ENCODE measurements at places on chromosomes 7 and 10.

DNA sequence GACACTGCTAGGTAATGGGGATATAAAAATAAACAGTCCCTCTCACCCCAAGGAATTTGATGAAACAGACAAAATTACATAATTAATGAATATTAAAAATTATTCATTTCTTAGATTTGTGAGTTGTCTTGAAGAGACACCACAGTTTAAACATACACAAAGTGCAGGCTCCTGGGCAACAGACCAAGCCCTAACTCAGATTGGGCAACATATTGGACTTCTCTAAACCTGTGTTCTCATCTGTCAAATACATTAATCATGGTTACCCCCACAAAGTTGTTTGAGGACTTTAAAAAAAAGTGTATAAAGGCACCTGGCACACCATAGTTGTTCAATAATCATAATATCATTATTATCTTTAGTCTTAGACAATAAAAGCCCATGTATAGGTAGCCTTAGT is 62.5 kb upstream of the CAPZA2 start:
- DNase-seq, result no peak

- no peak for DNase-seq
Measured at GRCh38 chr10:20521186-20521585, 375.9 kb downstream of the NEBL start.

DNA sequence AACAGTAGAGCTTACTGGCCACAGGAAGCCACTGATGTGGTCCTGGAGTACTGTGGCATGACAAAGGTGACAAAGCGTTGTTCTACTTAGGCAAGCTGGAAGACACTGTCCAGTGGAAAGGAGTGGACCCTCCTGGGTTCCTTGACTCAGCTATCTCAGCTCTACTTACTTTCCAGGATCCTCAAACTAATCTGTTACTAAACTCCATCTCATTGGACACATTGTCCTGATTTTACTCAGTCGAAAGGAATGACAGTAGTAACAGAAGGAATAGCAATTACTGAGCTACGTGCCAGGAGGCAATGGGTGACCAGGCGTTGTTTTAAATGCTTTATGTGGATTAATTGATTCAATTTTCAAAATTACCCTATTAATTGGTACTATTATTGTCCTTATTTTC is 41.6 kb downstream of the ABLIM1 start:
- DNase-seq, result no peak

- DNase-seq, result no peak
Measured at GRCh38 chr7:25775999-25776743, 375.8 kb upstream of the NFE2L3 start.

DNA sequence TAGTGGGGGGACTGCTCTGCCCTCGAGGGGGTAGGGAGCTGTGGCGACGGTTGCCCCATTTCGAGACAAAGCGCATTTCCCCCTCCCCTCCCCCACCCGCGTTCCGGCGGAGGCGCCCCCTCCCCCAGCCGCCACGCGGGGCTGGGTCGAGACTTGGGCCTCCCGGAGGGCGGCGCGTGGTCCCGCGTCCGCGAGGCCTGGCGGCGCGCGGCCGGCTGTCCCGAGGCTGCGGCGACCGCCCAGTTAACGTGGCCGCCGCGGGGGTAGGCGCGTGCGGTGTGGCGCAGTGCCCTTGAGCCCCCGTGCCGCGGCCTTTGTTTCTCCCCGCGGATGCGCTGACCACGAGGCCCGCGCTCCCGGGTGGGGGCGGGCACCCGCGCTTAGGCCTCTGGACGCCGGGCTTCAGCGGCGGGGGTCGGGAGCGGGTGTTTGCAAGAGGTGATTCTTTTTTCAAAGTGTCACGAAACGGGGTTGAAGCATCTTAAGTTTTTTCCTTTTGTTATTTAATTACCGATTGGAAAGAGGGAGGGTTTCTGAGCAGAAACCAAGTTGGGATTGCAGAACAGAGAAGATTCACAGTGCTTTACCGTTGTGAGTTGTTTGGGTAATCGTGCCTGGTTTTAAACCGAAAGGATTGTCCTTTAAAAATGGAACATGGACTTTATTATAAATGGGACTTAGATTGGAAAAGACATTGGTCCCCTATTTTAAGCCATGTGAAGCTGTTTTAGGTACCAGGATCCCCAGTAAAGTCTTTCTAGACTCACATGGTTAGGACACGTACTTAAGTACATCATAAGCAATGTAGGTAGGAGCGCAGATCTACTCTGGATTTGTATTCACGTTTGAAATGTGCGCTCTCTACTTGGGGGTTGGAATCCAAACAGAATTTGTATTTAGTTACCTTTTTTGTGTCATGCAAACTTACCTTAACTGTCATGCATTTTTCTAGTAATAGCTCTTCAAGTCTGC is 760 bp downstream of the CBX3 start:
- peak; percentile 68 for DNase-seq

- no peak for DNase-seq
Measured at GRCh38 chr10:47054974-47055373, 143.7 kb downstream of the PTPN20 start.

GRCh38 chr7:119271147-119271779 is 1001.7 kb upstream of the KCND2 start:
- DNase-seq, result no peak

DNA sequence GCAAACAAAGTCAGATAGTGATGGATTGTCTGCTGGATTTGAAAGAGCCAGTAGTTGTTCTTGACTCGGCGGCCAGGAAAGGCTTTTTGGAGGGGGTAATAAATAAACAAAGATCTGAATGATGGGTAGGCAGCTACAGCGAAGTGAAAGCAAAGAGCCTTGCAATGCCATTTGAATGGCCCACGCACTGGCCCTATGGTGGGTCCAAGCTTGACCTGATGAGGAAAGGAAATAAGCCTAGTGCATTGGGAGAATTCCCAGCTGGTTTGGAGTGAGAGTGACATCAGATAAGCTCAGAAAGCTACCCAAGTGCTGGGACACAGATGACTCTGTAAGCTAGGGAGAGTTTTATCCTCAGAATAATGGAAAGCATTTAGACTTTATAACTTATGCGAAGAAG is 365.2 kb downstream of the PLXDC2 start:
- no peak for DNase-seq

DNA sequence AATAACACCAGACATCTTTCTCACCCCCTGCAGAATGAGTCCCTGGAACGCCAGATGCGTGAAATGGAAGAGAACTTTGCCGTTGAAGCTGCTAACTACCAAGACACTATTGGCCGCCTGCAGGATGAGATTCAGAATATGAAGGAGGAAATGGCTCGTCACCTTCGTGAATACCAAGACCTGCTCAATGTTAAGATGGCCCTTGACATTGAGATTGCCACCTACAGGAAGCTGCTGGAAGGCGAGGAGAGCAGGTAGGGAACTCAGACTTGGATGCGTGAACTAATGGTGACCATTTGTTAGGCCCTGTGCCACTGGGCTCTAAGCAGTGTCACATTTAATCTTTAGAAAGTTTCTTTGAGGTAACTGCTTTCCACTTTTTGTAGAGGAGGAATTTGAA is 7.1 kb downstream of the VIM start:
- no peak for DNase-seq

- no peak for DNase-seq
Measured at GRCh38 chr7:290554-291372, 793 bp downstream of the FOXL3 start.

- DNase-seq, result no peak
Measured at GRCh38 chr10:58367069-58367468, 18.1 kb upstream of the TFAM start.

DNA sequence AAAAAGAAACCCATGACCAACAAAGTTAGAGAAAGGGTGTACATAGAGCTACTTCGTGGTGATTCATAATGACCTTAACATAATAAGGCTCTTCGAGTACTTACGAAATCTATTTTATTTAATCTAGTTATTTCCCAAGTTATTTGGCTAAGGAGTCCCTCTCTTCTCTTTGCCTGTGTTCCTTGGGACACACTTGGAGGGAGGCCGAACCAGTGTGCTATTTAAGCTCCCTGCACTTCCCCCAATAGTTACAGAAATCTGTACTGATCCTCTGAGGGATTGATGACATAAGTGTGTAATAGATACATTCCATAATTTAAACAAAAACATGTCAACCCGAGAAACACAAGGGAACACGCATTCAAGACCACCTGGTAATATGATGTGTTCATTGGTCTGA is 351.1 kb downstream of the GATA3 start:
- DNase-seq, result no peak

- no peak for DNase-seq
Measured at GRCh38 chr10:103804871-103805270, 50.5 kb downstream of the SH3PXD2A start.

- DNase-seq, result peak; percentile 31
Measured at GRCh38 chr10:86254526-86255174, 111.9 kb downstream of the GRID1 start.

- DNase-seq, result no peak
Measured at GRCh38 chr10:111316722-111317212, 239.9 kb downstream of the ADRA2A start.

GRCh38 chr10:103681617-103682399 is 173.6 kb downstream of the SH3PXD2A start:
- no peak for DNase-seq

DNA sequence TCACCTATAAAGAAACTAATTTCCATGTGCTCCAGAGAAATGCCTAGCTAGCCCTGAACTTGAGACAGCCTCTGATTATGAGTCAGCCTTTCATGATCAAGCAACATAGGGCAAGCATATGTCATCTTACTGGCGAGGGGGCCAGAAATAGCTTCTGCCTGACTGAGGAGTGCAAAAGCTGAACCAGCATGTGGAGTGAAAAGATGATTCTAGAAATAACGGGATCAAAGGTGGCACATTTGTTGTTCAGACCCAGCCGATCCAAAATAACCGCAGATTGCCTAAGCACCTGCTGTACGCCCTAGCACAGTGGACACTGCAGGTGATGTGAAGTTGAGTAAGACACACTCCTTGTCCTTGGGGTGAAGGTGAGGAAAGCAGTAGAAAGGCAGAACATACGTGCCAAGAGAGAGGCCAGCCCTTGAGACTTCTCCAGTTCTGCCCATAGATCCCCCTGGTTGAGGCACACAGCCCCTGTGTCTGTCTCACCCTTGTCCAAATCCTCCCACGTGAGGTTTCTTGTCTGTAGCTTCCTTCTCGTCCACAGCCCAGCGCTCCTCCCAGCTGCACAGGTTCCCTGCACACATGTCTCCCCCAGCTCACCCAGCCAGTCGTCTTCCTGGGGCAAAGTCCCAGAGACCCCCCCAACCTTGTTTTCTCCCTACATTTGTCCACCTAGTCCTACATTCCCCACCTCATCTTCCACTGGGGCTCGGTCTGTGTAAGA is 2.8 kb upstream of the BCL7B start:
- no peak for DNase-seq

DNA sequence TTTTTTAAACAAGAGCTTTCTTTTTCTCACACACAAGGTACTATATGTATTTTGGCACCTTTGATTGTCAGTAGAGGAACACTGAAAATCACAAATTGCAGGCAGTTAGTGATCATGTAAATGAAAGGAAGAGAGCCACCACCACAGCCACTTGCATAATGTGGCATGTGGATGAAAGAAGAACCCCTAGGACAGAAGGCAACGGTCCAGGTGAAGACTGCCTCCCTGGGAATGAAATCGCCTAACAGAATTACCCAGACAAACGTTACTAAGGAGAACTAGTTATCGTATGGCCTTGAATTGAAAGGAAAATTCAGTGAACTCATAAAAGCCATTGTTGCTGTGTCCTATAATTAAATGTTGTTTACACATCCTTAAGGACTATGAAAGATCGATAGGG is 41.2 kb upstream of the PTPRZ1 start:
- no peak for DNase-seq

GRCh38 chr10:86961481-86962091 is 3.2 kb downstream of the SNCG start:
- no peak for DNase-seq

GRCh38 chr10:36802490-36803153 is 322.8 kb upstream of the ANKRD30A start:
- no peak for DNase-seq

DNA sequence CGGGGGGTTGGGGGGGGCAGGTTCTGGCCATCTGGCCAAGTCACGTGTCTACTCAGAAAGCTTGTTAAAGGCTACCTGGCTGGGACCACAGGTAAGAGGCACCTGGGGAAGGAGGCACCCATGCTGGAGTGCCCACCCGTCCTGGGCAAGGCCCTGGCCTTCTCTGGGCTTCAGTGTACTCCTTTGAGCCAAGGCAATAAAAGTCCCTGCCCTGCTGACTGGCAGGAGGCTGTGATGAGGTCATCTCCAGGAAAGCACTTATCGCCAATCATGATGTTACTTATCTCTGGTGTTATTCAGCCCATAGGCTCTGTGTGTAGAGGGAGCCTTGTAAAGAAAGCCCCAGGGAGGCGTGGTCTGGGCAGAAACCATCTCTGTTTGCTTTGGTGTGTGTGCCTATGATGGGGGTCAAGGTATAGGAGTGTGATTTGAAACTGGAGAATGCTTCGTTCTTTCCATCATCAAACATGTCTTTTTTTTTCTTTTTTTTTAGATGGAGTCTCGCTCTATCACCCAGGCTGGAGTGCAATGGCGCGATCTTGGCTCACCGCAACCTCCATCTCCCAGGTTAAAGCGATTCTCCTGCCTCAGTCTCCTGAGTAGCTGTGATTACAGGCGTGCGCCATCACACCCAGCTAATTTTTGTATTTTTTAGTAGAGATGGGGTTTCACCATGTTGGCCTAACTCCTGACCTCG is 2.5 kb upstream of the CLDN4 start:
- DNase-seq, result no peak
